Naive thymus-derived CD8-positive, alpha-beta T cell (primary cell): ENCODE measurements at places on chromosomes 5 and 9. TPM values are rescaled to one million over a fixed set of nuclear protein-coding genes. Genes with fewer than 3 reads are reported as not detected.

DNA sequence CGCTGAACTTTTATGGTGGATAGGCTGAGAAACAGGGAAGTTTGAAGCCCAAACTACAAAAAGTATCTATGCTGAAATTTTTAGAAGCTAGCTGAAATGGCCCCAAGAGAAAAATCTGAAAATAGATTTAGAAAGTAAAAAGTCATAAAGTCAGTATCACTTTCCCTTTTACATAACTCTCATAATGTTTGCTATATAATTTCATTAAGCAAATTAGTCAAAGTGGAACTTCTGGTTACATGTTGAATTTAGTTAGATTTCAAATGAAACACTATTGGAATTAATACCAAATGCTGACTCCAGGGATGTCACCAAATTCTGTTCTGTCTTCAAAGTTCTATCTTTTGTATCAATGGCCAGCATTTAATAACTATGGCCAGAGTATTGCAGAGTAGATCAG lies 126.9 kb downstream of the TTC39B start:
- no peaks in the 10 kb centered on the region for H3K27me3 ChIP-seq
- no peak overlapping the region for H3K4me3 ChIP-seq
- H3K36me3 ChIP-seq, result peaks cover 49% of the 10 kb centered on the region
- no peak overlapping the region for H3K27ac ChIP-seq

GRCh38 chr5:8288897-8289516 lies 420.1 kb downstream of the MTRR start:
- no peak overlapping the region for H3K27ac ChIP-seq
- DNase-seq, result no peak
- H3K4me1 ChIP-seq, result no peaks in the 10 kb centered on the region
- no peaks in the 10 kb centered on the region for H3K27me3 ChIP-seq
- H3K36me3 ChIP-seq, result no peaks in the 10 kb centered on the region
- no peak overlapping the region for H3K4me3 ChIP-seq

GRCh38 chr5:35908228-35908627 lies 30.2 kb downstream of the CAPSL start:
- no peak overlapping the region for H3K4me3 ChIP-seq
- H3K4me1 ChIP-seq, result peaks cover 35% of the 10 kb centered on the region
- H3K27me3 ChIP-seq, result no peaks in the 10 kb centered on the region
- H3K36me3 ChIP-seq, result peaks cover 4% of the 10 kb centered on the region
- no peak for DNase-seq

DNA sequence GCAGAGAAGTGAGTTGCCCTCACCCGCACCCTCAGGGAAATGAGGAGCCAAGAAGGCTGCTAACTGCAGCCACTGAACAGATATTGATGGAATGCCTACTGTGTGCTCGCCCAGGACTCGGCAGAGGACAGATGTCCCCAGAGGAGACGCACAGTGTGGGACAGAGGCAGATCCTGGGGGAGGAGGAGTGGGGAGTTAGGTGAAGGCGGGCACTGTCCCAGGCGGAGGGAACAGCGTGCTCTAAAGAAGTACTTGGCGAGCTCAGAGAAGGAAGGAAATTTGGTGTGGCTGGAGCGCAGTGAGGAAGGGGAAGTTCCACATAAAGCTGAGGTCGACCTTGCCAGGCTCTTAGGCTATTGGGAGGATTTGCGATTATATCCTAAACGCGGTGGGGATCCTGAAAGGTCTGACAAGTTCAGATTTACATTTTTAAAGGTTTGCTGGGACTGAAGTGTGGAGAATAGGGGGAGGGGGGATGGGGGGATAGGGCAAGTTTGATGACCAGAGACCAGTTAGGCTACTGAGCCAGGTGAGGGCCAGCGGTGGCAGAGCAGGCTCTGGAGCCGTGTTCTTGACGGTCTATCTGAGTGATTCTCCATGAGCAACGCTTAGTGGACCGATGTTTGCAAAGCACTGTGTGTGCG lies 23.6 kb upstream of the CERCAM start:
- peaks cover 6% of the 10 kb centered on the region for H3K4me1 ChIP-seq
- peaks cover 2% of the 10 kb centered on the region for H3K36me3 ChIP-seq
- H3K4me3 ChIP-seq, result no peak overlapping the region

GRCh38 chr9:74322661-74323314 lies 174.3 kb upstream of the RORB start:
- DNase-seq, result no peak
- no peak overlapping the region for H3K4me3 ChIP-seq
- H3K27ac ChIP-seq, result no peak overlapping the region

DNA sequence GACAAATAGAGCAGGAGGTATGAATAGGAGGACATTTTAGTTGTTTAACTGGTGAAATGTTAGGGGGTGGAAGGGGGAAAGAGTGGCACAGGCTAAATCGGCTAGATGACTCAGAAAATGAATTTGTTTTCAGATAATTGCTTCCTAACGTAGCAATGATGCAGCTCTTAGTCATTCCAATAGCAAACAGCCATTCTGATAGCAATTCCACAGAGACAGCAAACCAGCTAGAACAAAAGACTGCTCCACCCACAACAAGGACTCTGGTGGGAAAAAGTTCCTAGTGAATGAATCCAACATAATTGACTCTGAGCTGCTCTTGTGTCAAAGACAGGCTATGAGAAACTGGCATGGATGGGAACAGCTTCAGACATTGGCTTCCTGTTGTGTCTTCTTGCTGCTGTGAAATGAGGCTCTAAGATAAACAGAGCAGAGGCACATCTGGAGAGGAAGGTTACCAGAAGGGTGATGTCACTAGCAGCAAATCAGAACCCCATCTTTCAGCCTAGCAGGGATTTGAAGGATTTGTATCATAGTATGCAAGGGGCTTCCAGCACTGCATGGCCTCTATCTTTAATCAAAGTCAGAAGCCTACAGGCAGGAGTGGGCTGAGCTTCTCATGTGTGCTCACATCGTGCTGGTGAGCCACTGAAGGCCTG lies 28.1 kb upstream of the F2RL1 start:
- peaks cover 5% of the 10 kb centered on the region for H3K4me1 ChIP-seq
- no peak overlapping the region for H3K27ac ChIP-seq
- no peak overlapping the region for H3K4me3 ChIP-seq
- no peak for DNase-seq
- no peaks in the 10 kb centered on the region for H3K36me3 ChIP-seq

GRCh38 chr5:73938280-73938937 lies 312.4 kb downstream of the ARHGEF28 start:
- H3K4me3 ChIP-seq, result no peak overlapping the region
- H3K36me3 ChIP-seq, result no peaks in the 10 kb centered on the region
- no peak overlapping the region for H3K27ac ChIP-seq
- peaks cover 10% of the 10 kb centered on the region for H3K27me3 ChIP-seq

DNA sequence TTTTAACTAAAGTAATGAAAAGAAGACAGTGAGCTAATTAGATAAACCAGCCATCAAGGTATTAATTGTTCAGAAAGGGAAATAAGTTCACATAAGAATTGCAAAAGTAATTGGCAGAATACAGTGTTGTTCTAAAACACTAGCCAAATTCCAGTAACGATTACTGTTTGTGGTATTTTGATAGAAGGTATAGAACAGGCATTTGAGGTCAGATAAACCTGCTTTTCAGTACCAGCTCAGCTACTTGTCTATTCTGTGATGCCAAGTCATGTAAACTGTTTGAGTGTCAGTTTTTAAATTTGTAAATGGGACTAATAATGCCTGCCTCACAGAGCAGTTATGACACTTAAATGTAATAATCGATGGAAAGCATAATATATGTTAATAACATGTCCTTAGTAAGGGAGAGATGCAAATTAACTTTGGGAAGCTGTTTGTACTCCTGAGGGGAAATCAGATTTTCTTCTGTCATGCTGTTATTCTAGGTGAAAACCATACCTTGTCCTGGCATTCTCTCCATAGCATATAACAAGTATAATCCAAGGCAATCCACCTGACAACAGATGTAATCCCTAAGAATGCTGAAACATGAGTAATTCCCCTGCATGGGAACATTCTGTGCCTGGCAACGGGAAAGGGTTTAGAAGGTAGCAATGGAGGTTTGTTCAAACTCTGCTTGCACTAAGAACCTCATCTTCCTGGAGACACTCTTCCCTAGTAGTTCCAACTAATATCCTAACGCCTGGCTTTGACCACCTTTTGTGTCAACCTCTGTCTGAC lies 509.5 kb upstream of the PAPPA start:
- no peaks in the 10 kb centered on the region for H3K36me3 ChIP-seq
- H3K27me3 ChIP-seq, result no peaks in the 10 kb centered on the region
- no peak overlapping the region for H3K4me3 ChIP-seq
- no peak for DNase-seq

DNA sequence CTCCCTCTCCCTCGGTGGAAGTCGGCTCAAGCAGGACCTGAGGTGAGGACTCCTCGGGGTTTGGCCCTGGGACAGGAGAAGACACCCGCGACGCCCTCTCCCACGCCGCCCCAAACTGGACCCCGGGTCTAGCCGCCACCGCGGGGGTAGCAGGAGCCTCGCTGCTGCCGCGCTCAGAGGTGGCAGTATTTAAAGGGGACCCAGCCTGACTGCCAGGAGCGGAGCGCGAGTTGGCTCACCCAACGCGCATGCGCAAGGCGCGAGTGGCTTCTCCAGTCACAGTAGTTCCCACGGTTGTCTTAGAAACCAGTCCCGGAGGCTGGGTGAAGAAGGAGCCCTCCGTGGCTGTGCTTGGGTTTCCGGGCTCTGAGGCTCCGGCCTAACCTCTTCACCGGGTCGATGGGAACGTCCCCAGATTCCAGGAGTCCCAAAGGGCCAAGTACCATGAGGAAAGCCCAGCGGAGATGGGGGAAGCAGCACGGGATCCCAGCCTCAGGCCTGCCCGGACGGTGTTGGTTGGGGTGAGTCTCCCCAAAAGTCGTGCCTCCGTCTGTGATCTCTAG lies 477.8 kb downstream of the SPATA31A7 start:
- H3K27ac ChIP-seq, result no peak overlapping the region
- H3K27me3 ChIP-seq, result no peaks in the 10 kb centered on the region
- no peak for DNase-seq
- no peak overlapping the region for H3K4me3 ChIP-seq
- H3K36me3 ChIP-seq, result peaks cover 25% of the 10 kb centered on the region

GRCh38 chr5:159774476-159775031 lies 141.7 kb upstream of the ADRA1B start:
- no peak for DNase-seq
- H3K27ac ChIP-seq, result no peak overlapping the region
- H3K4me3 ChIP-seq, result no peak overlapping the region
- no peaks in the 10 kb centered on the region for H3K36me3 ChIP-seq

DNA sequence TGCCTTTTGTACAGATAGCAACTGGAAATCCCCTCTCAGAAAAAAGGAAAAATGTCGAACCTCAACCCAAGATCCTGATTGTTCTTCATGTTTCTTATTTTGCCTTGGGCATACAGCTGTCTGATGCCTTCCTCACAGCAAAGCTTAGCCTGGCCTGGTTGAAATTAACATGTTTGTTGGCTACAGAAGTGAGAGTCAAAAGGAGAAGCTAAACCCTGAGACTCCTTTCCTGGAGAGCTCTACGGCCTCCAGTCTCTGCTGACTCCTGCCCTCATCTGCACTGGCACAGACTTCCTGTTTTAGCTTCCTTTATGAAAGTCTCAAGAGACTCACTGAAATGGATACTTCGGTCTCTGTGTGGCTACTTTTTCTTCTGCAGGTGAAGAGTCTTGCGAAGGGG lies 186.7 kb downstream of the PARP8 start:
- no peak overlapping the region for H3K27ac ChIP-seq
- H3K4me3 ChIP-seq, result no peak overlapping the region
- H3K36me3 ChIP-seq, result no peaks in the 10 kb centered on the region
- H3K27me3 ChIP-seq, result peaks cover 2% of the 10 kb centered on the region
- peak; percentile 19 for DNase-seq
- H3K4me1 ChIP-seq, result peaks cover 40% of the 10 kb centered on the region

- no peaks in the 10 kb centered on the region for H3K36me3 ChIP-seq
- H3K4me1 ChIP-seq, result peaks cover 7% of the 10 kb centered on the region
- H3K4me3 ChIP-seq, result peak overlapping the region; percentile 62
- peak; percentile 43 for DNase-seq
- H3K27ac ChIP-seq, result peak overlapping the region; percentile 65
Measured at GRCh38 chr5:1172670-1173404, 28.6 kb upstream of the SLC6A19 start.

TMEM8B gene
- 10.2 TPM for total RNA-seq

WNT8A gene
- total RNA-seq, result not detected

PLCXD3 gene
- not detected for total RNA-seq

CNTFR gene
- total RNA-seq, result not detected

ANGPTL2 gene
- not detected for total RNA-seq

SNCAIP gene
- total RNA-seq, result not detected

CTXN3 gene
- total RNA-seq, result not detected

ZFR gene
- 66.9 TPM for total RNA-seq

PCDHGB5 gene
- total RNA-seq, result 0.33 TPM

LTC4S gene
- total RNA-seq, result 5.5 TPM

ST8SIA4 gene
- total RNA-seq, result 28.1 TPM
